T follicular helper cell (primary cell): ENCODE measurements at places on chromosomes 1 and 21.
A peak's percentile ranks its signal among the peaks of the same experiment; 100 is the strongest.

- no peak for DNase-seq
Observed at GRCh38 chr1:160144921-160145320, 6.5 kb upstream of the ATP1A4 start.

- no peak for DNase-seq
Observed at GRCh38 chr1:182611787-182612186, 7.6 kb upstream of the RGS16 start.

DNA sequence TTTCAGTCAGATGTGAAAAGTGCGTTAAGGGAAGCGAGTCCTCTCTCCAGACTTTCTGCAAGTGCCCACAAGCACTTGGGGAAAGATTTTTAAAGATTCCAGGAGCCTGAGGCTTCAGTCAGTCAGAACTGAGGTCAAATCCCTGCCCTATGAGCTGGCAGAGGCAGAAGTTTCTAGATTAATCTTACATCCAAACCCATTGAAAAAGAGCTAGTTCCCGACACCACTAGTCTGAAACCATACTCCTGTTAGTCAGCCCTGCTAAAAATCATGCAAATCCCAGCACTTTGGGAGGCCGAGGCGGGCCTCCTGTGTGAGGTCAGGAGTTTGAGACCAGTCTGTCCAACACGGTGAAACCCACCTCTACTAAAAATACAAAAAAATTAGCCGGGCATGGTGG is 21.0 kb downstream of the RSPH1 start:
- no peak for DNase-seq

DNA sequence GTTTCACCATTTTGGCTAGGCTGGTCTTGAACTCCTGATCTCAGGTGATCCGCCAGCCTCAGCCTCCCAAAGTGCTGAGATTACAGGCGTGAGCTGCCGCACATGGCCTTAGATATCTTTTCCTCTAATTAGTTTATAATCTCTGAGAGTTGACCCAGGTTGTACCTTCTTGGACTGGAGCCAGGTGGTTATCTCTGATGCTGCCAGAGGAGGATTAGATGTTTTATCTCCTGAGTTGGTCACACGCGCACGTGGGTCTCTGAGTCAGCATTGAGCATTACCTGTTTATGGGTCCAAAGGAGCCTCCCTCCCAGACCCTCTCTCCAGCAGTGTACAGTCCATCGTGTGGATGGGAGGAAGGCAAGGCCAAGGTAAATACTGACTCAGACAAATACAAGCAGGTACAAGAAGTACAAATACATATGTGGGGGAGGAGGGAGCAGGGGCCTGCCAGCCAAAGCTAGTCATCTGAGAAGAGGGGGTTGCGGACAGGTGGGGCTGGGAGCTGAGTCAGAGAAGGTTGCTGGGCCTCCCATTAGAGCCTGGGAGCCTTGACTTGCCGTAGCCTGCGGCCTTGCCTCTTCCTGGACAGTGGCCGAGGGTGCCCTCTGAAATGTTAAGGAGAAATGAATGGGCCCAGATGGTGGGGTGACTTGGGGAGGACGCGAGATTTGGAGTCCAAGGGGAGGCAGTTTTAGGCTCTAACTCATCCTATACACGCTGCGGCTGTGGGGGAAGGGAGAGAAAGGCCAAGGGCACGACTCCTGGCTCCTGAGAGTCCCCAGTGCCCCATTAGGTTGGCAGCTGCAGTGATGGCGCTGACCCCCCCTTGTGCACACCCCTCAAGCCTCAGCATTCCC is 13.1 kb downstream of the IL6R start:
- DNase-seq, result peak; percentile 36

DNA sequence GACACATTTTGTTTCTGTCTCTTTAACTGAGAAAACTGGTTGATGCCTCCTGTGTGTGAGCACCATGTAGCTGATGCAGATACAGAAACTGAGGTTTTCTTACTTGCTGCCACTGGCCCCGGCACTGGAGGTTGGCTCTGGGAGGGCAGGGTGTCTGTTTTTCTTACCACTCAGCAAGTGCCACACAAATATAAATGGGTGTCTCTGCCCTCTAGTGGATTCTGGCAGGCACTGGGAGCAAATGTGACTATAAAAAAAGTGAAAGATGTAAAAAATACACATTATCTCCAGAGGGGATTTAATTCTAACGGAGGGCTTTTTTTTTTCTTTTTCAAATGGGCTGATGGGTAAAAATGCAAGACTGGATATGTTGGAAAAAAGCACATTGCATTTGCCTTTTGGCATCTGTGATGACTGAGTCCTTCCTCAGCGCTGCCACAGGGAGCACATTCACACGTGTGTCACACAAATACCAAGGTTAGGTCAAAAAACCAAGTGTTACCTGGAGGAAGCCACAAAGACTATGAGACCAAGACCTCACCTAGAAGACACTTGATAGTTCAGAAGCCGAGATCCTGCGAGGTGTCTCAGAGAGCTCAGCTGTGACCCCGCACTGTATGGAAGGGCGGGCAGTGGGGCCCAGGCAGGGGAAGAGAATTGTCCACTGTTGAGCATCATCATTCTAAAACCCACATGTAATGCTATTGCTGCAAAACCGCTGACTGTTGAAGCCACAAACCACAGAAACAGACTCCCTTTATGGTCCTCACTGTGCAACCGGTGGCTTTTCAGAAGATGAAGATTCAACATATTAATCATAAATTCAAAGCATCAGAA is 18.9 kb downstream of the PGBD2 start:
- DNase-seq, result peak; percentile 24

- no peak for DNase-seq
Observed at GRCh38 chr1:241844593-241844992, 3.4 kb upstream of the EXO1 start.

DNA sequence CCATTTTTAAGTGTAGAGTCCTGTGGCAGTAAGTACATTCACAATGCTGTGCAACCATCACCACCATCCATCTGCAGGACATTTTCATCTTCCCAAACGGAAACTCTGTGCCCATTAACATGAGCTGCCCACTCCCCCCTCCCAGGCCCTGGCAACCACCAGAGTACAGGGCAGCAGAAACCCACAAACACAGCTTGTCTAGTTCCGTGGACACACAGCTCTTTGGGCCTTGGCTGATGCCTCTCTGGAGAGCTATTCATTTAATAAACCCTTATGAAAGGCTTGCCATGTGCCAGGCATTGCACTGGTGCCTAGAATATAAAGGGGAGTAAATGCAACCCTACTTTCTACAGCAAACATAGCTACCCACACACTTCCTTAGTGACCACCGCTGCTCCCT is 28.0 kb downstream of the STUM start:
- no peak for DNase-seq

GRCh38 chr1:58392083-58392482 is 154.4 kb downstream of the OMA1 start:
- DNase-seq, result no peak

GRCh38 chr1:116006486-116006964 is 30.2 kb downstream of the SLC22A15 start:
- no peak for DNase-seq

DNA sequence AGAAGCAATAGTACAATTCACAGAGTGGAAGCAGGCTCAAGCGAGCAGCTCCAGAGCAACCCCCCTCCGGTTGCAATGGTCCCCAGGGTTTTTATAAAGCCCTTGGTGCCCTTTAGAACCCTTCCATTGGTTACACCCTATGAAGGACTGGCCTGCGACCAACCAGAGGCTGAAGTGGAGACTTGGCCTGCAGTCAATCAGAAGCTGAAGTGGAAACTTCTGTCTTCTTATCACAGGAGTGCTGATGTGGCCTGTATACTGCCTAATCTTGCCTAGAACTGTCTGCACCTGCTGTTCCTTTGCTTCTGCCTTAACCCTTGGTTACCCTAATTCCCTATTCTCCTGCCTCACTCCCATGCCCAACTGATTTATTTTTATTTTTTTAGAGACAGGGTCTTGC is 15.4 kb upstream of the FRRS1 start:
- DNase-seq, result no peak

GRCh38 chr1:201444792-201445191 is 23.3 kb upstream of the TNNI1 start:
- no peak for DNase-seq

GRCh38 chr1:22321917-22322316 is 129.7 kb upstream of the ZBTB40 start:
- DNase-seq, result no peak

GRCh38 chr1:21638531-21639341 is 30.4 kb downstream of the RAP1GAP start:
- no peak for DNase-seq

DNA sequence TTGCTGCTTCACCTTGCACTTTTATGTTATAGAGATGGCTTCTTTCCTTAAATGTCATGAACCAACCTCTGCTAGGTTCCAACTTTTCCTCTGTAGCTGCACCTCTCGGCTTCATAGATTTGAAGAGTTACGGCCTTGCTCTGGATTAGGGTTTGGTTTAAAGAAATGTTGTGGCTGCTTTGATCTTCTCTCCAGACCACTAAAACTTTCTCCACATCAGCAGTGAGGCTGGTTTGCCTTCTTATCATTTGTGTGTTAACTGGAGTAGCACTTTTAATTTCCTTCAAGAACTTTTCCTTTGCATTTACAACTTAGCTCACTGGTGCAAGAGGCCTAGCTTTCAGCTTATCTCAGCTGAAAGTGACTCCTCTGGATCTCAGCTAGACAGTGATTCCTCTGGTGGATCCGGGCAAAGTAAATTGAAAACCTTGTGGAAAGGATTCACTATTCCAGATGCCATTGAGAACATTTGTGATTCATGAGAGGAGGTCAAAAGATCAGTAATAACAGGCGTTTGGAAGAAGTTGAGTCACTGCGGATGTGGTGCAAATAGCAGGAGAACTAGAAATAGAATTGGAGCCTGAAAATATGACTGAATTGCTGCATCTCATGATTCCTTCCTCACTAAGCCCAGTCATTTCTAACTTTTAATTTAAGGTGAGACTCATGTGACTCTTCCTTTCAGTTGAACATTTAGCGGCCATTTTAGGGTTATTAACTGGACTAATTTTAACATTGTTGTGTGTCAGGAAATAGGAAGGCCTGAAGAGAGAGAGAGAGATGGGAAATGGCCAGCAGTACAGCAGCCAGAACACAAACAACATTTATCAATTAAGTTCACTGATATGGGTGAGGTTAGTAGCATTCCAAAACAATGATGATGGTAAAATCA is 16.2 kb upstream of the RGS1 start:
- no peak for DNase-seq

GRCh38 chr1:181028615-181029014 is 5.2 kb upstream of the MR1 start:
- DNase-seq, result no peak

- no peak for DNase-seq
Observed at GRCh38 chr1:54614024-54614423, 9.3 kb downstream of the FAM151A start.

DNA sequence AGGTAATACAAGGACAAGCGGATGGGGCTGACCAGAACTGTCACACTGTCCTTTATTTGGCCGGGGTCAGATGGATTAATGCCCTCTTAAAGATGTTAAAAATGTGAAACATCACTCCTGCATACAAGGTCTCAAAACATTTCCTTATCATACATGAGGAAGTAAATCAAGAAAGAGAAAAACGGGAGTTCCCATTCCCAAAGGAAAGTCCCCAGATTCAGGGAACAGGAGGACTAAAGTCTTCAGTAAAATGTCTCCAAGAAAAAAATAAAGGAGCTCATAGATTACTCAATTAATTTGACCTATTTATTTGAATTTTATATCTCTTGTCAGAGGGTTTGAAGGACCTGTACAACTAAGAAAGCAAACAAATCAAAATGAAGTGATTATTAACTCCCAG is 13.4 kb upstream of the HSD11B1 start:
- no peak for DNase-seq

GRCh38 chr1:153354515-153355193 is 3.0 kb upstream of the S100A9 start:
- DNase-seq, result no peak

- DNase-seq, result no peak
Observed at GRCh38 chr1:54479251-54479650, 68.8 kb upstream of the ACOT11 start.

- no peak for DNase-seq
Observed at GRCh38 chr1:227808566-227808965, 6.9 kb upstream of the PRSS38 start.

DNA sequence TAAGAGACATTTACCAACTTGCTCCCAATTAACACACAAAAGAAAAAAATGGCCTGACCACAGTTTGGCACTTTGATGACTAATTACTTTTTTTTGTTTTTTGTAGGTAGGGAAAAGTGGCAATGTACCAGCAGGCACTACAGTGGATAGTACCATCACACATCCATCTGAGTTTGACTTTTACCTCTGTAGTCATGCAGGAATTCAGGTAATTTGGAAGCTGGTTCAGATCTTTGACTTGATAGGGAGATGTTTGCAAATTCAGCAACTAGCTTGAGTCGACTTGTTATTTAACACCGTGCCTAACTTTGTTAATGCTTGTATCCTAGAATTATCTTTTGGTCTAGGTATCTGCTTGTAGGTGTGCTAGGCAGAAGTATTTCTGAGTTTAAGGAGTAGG is 33.0 kb upstream of the AGO1 start:
- DNase-seq, result no peak

DNA sequence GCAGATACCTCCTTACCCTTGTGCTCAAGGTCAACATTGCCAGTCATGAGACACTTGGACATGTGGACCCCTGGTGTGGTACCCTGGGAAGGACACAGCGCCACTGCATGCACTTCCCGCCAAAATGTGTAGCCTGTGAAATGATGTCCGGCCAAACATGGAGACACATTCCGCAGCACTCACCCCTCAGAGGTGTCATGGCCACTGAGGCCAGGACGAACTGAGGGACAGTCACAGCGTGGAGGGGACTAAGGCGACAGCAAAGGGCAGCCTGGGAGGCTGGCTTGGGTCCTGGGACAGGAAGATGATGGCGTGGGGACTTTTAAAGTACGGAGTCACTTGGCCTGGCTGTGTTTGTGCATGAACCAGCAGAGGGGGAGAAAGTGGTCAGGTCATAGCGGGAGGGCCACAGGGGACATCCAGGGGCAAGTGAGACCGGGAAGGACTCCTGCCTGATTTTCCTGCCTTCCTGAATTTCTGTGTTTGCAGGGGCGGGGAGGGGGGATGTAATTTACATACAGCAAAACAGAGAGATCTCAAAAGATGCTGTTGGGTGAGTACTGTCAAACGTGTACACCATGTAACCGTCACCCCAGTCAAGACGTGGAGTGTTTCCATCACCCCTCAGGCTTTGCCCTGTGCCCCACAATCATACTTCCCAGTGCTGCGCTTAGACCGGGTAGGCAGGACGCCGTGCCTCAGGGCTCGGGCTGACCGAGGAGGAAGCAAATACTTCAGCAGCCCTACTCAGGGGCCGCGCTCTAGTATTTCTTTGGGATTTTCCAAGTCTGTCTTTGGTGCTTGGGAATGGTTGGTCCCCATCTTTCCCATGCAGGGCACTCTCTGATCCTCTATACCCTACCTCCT is 45.2 kb downstream of the WDR4 start:
- no peak for DNase-seq

DNA sequence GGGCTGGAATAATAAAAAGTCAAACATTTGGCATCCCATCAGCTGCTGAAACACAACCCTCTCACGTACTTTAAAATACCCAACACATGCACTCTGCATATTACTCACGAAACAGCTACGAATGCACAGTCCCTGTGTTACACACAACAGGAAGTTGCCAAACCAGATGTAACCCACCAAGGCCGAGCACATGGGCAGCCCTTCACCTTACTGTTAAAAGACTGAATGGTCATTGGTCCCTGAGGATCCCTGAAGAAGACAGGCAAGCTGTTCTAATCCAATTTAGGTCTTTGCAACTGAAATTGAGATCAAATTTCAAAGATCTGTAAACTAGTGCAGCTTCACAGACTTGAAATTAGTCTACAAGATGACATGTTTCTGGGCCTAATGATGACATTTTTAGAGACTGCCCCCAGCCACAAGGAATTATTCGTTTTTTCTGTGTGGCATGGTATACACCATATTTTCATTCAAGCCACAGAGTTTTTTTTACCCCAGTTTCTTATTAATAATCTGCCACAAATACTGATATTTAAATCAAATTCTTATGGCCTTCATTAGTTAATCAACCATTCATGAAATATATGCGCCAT is 25.6 kb upstream of the IER5 start:
- no peak for DNase-seq
